D341Med (cell line): ENCODE measurements at places on chromosomes 6 and 20.
A peak's percentile ranks its signal among the peaks of the same experiment; 100 is the strongest.

- no peak for DNase-seq
Observed at GRCh38 chr6:126927841-126928240, 190.6 kb upstream of the RSPO3 start.

DNA sequence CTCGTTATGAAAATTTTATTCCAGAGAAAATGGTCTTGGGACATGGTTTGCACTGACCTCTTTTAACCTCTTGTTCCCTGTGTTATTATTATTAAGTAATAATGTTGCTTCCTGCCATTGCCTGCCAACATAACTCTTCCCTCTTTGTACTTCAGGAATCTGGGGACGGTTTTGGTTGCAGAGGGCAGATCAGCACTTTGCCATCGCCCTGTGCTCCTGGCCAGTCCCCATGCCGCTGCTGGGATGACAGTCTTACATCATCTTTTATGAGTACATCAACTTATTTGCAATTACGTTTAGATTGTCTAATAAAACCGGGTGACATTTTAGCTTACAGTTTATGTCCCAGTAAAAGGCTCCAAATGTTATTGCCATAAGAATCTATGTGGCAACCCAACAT lies 157.2 kb downstream of the CDH26 start:
- DNase-seq, result no peak

DNA sequence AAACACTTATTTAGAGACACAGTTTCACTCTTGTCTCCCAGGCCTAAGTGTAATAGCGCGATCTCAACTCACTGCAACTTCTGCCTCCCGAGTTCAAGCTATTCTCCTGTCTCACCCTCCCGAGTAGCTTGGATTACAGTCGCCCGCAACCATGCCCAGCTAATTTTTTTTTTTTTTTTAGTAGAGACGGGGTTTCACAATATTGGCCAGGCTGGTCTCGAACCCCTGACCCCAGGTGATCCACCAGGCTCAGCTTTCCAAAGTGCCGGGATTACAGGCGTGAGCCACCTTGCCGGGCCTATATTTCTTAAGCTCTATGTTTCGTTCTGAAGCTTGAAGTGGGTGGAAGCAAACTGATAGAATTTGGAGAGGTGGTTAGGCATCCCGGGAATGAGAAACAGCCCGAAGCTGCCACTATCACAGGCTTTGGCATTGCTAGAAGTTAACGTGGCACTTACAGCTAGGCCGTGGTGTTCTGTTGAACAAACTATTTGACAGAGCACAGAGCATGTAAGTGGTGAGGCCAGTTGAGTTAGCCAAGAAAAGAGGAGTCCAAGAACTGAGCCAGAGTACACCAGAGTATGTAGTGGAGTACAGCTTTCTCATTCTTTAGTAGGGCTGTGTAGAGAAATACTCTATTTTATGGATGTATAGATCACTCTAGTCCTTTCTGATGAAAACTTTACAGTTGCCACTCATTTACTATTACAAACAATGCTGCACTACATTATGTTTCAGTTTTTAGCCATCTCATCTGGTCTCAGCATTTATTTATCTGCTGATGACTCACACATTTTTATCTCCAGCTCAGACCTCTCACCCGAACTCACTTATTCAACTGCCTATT lies 62.0 kb upstream of the HFE start:
- no peak for DNase-seq

DNA sequence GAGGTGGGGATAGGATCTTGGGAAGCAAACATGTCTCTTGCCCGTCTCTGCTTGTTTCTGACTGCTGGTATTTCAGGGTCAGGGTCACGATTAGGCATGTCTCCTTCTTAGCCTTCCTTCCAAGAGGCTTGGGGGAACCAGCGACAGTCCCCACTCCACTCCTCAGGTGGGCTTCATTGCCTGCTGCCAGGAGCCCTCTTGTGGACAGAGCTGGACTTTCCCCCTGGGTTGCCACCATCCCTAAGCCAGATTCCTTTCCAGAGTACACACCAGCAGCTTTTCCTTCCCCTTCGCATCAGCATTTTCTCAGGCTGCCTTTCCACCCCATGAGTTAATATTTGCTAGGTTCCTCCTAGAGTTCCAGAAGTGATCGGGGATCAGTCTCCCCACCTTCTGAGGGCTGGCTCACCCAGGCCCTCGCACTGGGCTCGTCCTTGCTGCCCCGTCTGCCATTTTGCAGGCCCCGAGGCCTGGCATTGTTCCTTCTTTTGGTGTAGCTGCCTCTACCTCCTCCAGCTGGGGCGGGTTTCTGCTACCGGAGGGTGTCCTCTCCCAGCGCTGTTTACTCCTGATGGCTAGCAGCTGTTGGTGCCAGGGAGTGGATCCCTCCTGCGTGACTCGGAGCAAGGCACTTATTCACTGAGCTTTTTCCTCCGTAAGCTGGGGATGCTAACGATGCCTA lies 8.8 kb upstream of the C20orf144 start:
- peak; percentile 88 for DNase-seq
